NCI-H460 (cell line): ENCODE measurements at places on chromosomes 12 and 14. TPM values are rescaled to one million over a fixed set of nuclear protein-coding genes. Genes with fewer than 3 reads are reported as not detected.
A peak's percentile ranks its signal among the peaks of the same experiment; 100 is the strongest.

Gene SERPINA1
- 0.07 TPM in 1 of 2 replicates, not detected in the other for total RNA-seq

Gene OVCH1
- 0.02 TPM in 1 of 2 replicates, not detected in the other for total RNA-seq

Gene BCAT1
- total RNA-seq, result 68.7 and 74.0 TPM in 2 replicates

Gene C12orf42
- not detected in 2 replicates for total RNA-seq

Gene ATG2B
- total RNA-seq, result 10.1 and 13.1 TPM in 2 replicates

Gene PLEKHD1
- total RNA-seq, result not detected in 2 replicates

DNA sequence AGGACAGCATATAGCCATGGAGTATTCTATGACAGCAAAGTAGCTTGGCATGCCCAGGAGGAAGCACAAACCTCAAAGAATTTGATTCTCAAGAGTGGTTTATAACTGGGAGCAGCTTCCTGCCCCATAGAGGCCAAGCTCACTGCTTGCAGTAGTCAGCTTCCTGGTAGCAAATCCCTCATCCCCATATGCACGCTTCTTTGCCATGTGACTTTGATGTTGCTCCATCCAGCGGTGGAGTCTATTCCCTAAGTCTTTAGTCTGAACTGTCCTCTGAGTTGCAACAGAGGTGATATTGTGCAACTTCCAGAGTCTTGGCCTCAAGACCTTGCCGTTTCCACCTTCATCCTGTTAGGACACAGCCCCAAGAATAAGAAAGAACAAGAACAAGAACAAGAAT is 996.8 kb upstream of the TMEM132C start:
- DNase-seq, result no peak

DNA sequence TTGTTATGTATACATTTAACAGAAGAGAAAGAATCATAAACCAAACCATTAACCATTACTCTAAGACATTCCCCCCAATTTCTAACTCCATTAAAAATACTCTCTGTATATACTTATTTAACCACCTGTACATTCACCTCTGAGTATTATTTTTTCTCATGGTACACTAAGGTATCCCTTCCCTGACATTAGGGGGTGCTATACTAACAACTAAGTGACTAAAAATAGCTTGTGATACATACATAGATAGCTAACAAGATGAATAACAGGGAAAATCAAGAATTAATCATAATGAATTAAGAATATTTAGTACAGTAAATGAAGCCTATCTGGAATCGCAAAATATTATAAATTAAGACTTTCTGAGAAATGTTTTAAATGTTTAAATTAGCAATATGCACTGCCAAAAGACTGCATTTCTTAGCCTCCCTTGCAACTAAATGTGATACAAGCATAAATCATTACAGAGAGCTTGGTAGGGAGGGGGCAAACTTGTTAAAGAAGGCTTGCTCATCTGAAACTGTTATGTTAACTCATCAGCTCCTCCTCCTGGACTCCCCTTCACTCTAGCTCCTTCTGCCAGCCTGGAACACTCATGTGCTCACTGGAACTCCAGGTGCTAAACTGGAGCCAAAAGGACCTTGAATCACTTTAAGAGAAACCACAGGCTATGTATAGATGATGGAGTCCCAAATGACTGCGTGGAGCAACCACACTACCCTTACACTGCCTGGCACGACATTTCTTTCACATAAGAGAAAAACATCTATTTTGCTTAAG is 14.9 kb downstream of the C2CD5 start:
- peak; percentile 15 for DNase-seq

GRCh38 chr12:69610729-69611128 is at the start of gene LRRC10:
TSS of gene LRRC10 (minus strand) at chr12:69610907. CDS start at chr12:69610838, 69 bp downstream.
- DNase-seq, result no peak

DNA sequence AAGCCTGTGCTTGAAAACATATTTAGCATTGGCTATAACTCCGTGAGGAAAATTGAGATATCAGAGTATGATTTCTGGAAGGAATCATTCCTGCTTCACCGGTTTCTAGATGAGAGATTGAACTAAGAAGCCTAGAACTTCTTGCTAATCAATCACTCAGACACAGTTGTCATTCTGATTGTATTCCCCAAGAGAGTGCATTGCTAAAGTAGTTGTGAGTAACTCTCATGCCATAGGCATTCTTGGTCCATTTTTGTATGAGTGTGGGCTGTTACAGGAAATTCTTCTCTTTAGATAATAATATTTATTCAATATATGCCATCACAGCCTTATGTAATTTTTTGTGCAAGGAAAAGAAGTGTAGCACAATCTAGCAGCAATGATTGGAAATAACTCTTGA is 893.3 kb upstream of the MDGA2 start:
- DNase-seq, result no peak

GRCh38 chr14:78637908-78638475 is 467.8 kb downstream of the NRXN3 start:
- DNase-seq, result no peak

GRCh38 chr12:41850046-41850445 is 294.6 kb downstream of the GXYLT1 start:
- DNase-seq, result no peak

DNA sequence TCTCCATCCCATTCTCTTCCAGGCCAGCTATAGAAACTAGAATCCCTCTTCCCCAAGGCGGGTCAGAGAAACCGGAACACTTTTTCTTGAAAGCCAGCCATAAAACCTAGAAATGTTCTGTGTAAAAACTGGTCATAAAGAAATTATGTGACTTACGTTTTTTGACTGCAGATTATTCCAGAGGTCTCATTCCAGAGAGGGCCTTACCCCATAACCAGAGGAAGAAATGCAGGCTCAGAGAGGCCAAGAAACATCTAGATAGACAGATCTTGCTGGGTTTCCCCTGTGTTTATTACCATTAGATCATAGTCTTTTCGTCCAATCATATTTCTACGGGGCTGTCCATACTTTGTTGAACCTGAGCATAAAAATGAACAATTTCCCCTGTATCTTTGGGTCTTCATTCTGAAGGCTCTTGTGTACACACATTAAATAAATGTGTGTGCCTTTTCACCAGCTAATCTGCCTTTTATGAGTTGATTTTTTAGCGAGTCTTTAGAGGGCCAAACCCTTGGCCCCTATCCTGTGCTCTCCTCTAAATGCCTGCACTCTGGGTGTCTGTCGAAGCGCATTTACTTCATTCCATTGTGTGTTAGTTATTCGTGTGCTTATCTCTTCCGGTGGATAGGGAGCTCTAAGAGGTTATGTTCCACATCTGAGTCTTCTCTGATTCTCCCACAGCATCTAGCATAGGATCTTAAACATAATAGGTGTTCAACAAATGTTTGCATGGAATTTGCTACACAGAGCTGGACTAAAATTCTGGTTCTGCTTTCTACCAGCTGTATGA is 163.0 kb downstream of the ADCK1 start:
- no peak for DNase-seq

GRCh38 chr12:40820794-40821484 is 128.7 kb downstream of the CNTN1 start:
- no peak for DNase-seq

GRCh38 chr12:15829255-15829654 is 40.1 kb upstream of the EPS8 start:
- no peak for DNase-seq

DNA sequence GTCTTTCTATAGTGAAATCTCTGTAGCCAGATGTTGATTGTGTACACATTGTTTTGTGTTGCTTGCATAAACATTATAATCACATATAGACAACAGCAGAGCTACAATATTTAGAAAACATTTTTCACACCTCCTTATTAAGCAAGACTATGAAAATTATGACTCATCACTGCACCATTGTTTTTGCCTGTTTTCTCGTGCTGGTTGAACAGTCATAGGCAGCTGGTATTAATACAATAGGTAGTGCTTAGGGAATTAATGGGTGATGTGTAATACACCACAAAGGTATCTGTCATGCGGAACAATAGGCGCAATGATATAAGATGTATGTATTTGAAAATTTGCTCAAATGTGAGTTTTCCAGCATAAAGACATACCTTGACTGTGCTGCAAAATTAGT is 449.3 kb downstream of the FOXG1 start:
- DNase-seq, result no peak

DNA sequence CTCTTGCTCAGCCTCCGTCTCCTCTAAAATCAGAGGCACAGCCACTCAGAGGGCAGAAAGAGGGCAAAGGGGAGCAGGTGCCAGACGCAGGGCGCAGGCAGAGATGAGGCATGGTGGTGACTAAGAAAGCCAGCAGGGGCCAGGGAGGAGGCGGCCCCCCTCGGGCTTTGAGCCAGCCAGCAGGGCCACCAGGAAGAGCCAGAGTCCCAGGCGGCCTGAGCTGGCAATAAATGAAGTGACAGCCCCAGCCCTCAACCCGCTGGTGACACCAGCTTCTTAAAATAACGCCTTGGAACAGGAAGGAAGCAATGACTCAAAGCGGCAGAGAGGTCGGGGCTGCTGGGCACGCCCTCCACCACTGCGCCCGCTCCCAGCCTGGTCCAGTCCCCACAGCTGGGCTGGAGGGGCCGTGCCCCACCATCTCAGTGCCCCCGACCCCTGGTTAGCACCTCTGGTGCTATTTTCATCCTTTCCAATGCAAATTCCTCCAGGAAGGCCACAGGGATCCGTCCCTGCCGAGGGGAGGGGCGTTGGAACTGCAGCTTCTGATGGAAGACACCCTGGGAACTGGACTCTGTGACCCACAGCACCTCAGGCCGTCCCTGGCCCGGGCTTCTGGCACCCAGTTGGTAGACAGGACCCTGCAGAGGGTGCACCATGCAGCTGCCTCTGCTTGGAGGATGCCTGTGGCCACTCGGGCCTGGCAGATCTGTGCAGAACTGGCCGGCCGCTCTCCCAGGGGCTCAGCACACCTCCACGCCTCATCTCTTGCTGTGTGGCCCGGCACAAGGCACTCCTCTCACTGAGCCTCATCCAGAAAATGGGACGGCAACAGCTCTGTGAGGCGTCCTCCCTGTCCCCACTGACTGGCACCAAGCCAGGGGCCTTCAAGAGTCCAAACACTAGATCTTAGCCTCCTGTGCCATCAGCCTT is 113.7 kb downstream of the NCOR2 start:
- peak; percentile 82 for DNase-seq

- no peak for DNase-seq
These were observed 84.6 kb downstream of the OTOGL start for GRCh38 chr12:80183939-80184338.

DNA sequence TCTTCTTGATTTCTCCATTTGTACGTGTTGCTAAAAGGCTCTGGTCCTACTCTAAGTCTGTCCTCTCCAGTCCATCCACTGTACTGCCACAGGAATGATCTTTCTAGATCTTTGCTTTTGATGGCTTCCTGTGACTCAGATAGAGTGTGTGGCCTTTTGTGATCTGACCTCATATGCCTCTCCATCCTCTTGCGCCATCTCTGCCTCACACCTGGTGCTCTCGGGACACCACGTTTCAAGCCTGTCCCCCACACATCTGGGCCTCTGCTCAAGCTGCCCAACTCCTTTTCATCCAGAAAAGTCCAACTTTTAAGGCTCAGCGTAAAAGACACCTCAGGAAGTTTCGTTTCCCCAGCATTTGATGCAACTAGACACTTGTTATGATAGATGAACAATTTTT is 39.0 kb downstream of the DCAF4 start:
- no peak for DNase-seq

DNA sequence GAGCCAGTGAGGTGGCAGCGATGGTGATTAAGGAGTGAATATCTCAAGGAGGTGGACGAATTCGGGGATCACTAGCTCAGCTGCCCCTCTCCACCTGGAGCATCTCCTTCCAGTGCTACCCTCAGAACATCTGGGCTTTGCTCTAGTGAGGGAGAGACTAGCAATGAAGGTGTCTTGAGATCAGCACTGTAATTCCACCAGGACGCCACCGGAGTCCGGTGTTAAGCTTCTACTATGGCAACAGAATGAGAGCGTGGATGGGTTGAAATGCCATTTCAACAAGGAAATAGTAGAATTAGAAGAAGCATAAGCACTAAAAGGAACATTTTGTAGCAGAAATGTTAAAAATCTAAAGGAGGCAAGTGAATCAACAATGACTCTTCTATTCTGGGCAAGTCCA is 61.1 kb downstream of the NTF3 start:
- no peak for DNase-seq

DNA sequence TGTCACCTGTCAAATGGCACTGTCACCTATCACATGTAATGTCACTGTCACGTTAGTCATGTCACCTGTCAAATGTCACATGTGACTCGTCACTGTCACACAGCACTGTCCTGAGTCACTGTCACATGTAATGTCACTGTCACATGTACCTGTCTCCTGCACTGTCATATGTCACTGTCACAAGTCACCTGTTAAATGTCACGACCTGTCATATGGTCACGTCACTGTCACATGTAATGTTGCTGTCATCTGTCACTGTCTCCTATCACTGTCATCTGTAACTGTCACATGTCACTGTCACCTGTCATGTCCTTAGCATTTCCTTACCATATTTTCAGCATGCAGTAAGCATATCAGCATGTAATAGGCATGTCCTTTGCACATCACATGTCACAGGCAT is 27.1 kb upstream of the TESC start:
- no peak for DNase-seq

GRCh38 chr12:94091624-94092023 is 56.8 kb upstream of the PLXNC1 start:
- no peak for DNase-seq

DNA sequence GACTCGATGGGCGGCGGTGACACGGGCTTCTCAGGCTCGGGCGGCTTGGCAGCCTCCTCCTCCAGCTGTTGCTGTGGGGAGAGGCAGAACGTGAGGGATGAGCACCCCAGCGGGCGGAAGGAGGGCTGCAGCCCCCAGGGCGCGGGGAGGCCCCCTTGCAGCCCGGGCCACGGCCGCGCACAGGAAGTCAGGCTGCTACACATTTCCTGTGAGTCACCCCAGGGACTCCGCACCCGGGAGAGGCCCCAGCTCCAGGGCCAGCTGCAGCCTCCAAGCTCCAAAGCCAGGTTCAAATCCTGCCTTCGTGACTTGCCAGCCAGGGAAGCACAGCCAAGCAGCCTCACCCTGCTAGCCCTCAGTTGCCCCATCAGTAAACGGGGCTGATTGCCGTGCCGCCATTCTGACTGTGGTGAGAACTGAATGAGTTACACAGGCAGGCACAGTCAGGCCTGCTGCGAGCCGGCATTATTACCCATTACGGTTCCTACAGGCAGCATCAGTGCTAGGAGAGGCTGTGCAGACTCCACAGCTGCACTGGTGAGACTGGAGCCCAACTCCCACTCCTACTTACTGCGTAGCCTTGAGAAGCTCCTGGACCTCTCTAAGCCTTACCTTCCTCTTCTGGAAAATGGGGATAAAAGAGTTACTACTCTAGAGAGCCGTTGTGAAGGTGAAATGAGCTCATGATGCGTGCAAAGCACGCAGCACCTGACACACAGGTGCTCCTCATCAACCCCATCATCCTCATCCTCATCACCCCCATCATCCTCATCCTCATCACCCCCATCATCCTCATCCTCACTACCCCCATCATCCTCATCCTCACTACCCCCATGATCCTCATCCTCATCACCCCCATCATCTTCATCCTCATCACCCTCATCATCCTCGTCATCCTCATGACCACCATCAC is 100.9 kb downstream of the NCOR2 start:
- no peak for DNase-seq
